Stimulated activated CD4-positive, alpha-beta T cell treated with anti-CD3 and anti-CD28 coated beads, TNF-alpha, amount 100 ng/mL, for 4 hours (primary cell): ENCODE measurements at places on chromosomes 1 and 21.
A peak's percentile ranks its signal among the peaks of the same experiment; 100 is the strongest.

GRCh38 chr1:243343970-243344937 is 88.4 kb downstream of the SDCCAG8 start:
- DNase-seq = no peak

GRCh38 chr21:45142469-45143308 is 68.3 kb downstream of the ADARB1 start:
- DNase-seq = no peak

GRCh38 chr1:27388337-27389005 is 4.0 kb upstream of the GPR3 start:
- peak; percentile 64 for DNase-seq

GRCh38 chr1:168136709-168137514 is at the start of gene GPR161:
Gene GPR161, minus strand, starts transcription at chr1:168136930. Its CDS starts 32,080 bp downstream, at chr1:168104850.
- no peak for DNase-seq

GRCh38 chr1:234901491-234902049 is 227.1 kb downstream of the TOMM20 start:
- DNase-seq = no peak

- DNase-seq = no peak
These were observed 23.4 kb downstream of the MAPKAPK2 start for GRCh38 chr1:206708058-206708457.

GRCh38 chr1:240575981-240576662 is 35.8 kb downstream of the GREM2 start:
- DNase-seq = no peak

DNA sequence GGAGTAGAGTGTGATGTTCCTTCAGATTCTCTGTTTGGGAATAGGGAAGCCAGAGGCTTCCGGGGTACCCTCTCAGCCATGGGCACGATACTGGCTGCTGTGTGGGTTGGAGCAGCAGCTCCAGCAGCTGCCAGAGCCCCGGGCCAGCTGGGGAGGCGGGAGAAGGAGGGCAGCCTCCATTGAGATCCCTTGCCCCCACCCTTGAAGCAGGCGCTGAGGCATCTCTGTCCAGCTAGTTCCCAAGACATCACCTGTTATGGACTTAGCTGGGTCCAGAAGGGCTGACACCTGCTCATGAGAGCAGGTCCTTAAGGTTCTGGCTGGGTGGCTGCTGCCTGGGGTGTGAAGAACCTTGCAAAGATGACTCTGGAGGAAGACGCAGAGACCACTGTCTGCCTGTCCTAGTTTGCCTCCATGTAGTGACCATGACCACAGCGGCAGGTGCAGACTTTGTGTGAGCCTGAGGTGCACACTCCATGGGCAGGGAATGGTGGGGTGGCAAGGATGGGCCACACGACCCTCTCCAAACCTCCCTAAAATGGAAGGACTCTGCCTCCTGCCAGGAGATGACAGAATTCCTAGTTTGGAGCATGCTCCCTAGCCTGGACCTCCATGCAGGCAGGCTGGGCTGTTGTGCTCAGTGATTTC is 222.6 kb upstream of the C1orf174 start:
- DNase-seq = no peak

DNA sequence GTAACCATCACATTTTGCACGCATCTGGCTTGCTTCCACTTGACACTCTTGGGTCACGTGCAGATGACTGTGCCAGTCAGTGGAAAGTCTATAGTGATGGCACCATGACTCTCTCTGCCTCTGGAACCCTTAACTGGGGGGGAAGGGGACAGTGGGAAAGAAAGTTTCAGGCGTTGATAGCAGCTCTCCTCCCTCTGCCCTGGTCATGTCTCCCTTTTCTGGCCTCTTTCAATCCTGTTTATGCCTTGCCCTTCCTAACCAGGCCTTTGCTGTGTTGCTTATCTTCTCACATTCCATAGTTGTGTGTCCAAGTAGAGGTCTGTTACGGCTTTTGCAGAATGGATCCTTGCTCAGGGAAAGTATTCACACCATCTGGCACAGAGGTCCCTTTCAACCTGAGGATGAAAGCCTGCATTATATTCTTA is 93.5 kb downstream of the NRDC start:
- no peak for DNase-seq

GRCh38 chr21:25822981-25823380 is 88.2 kb downstream of the GABPA start:
- DNase-seq = no peak

DNA sequence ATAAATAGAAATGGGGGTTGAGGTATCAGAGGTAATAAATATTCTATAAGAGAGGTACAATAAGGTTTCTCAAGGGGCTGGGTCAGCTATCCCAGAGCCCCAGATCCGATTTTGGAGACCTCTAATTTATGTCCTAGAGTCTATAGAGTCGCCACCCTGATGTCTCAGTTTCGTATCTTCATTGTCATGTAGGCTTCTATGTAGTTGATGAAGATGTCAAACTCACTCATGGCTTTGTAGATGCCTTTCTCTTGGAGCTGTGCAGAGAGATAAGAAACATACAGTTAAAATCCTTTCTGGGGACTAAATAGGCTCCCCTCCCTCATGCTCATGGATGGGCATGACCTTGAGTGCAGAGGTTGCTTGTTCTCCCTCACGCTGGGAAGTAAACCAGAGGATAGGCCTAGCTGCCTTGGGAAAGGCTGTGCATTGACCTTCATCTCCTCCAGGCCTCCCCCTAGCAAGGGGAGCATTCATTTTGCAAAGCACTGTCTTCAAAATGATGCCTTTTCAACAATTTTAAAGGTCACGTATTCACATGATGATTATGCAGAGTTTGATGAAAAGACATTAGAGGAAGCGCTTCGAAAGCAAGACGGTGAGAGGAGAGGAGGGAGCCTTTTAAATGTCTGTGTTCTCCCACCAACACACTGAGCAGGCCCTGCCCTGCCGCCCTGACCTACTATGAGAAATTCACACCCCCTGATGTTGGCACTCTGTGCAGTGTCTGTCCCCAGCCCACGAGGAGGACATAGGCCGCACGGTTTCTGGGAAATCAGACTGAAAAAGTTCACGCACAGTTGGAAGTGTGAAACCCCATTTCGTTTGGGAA is 1.9 kb upstream of the IL19 start:
- DNase-seq = no peak
